ENCODE measurements at places on chromosomes 5 and 9.

GRCh38 chr9:113712053-113712452 lies 164.1 kb upstream of the ZNF618 start:
- no peak for DNase-seq

DNA sequence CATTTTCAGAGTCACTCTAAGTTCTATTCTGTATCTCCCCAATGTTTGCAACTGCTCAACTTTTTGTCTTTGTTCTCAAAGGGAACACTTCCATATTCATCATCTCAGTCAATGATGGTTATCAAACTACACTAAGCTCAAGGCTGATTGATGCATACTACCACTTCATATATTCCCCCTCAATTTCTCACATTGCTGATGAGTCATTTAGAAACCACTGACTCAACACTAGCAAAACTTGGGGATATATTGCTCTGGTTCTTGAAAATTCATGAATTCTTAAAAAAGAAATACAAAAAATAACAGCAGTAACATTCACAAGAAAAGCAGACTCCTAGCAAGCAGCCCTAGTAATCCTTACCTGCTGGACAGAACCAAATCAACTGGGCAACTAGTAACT lies 52.2 kb downstream of the ABHD17B start:
- DNase-seq: no peak

GRCh38 chr5:31442058-31442745 lies 89.7 kb downstream of the DROSHA start:
- DNase-seq: no peak

- no peak for DNase-seq
Measured at GRCh38 chr5:164060786-164061355, 555.5 kb downstream of the MAT2B start.

DNA sequence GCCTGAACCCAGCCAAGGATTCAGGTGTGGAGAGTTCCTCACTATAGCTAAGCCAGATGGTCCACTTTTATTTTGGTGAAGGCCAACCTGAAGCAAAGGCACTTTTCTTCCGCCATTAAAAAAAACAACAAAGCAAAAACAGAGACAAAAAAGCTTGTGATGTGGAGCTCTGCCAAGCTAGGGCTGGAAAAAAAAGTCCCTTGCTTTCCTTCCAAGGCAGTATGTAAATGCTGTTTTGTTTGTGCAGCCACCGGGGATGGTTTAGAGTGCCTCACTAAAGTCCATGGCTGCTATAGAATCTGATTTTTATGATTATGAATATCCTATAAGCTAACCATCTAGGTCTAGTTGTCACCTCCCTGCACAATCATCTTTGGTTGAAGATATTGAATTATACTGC lies 14.9 kb downstream of the MEGF10 start:
- DNase-seq: no peak

DNA sequence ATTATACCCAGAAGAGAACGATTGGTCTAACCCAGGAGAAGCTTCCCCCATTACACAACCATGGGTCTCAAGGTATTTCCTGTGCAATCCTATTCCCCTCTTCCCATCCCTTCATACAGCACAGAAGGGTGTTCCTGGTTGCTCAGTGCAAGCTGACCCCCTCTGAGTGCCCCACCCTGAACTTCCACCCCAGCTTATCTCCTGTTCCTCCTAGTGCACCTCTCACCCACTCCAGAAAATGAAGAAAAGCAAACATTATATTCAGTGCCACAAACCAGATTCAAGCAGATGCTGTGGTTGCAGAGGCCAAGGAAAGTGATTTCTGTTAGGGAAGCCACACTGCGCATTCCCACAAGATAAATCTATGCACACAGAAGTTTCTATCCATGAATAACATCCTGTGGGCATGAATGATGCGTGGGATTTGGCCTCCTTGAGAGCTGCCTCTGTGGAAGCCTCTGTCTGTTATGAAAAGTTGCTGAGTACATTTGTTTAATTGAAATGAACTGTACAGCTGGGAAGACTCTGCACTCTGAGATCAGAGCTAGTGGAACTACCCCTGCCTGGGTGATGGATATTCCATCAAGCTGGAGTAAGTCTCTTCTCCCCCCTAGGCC lies 2.2 kb upstream of the OR2S2 start:
- DNase-seq: no peak

GRCh38 chr5:6544561-6544935 lies 88.3 kb downstream of the NSUN2 start:
- DNase-seq: no peak

DNA sequence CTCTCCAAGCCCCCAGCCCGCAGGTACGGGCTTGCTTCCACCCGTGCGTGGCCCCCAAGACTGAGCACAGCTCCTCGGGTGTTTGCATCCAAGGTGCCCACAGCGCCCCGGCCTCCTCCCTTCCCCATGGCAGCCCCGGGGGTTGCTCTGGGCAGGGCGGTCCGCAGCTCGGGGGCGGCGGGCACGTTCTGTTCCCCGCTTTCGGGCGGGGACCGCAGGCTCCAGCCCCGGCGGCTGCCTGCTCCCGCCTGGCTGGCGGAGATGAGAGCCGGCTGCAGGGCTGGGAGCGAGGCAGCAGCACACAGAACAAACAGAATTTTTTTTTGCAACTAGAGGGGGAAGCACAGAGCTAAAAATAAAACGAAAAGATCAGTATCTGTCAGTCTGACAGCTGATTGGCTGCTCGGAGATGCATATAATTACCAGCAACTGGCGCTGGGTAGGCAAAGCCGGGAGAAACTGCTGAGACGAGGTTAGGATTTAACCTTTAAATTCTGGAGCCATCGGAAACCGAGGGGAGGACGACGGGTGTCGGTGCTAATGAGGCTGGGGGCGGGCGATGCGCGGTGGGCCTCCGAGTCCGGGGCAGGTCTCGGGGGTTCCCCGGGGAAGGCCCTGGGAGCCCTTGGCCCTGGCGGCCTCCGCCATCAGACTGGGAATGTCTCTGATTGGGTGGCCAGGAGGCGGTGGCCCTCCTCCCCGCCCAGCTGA lies 142.7 kb upstream of the IER5L start:
- DNase-seq: no peak

GRCh38 chr5:179876610-179876952 lies 18.0 kb upstream of the MRNIP start:
- no peak for DNase-seq

GRCh38 chr5:88813805-88814575 lies 69.0 kb downstream of the MEF2C start:
- no peak for DNase-seq

DNA sequence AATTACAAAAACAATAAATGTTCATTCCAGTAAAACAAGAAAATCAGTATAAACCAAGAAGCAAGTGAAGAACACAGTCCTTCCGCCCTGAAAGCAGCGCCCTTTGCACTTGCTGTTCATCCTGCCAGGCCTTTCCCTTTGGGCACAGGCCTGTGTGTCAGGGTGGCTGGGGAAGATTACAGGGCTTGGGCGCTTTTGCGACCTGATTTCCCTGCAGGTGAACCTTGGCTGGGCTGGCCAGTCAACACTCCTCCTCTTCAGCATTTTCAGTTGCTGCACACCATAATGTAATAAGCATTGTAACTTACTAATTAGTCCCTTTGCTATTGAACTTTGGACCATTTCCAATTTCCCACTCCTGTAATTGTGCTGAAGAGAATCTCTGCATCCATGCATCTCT lies 38.6 kb upstream of the TDRD7 start:
- no peak for DNase-seq

DNA sequence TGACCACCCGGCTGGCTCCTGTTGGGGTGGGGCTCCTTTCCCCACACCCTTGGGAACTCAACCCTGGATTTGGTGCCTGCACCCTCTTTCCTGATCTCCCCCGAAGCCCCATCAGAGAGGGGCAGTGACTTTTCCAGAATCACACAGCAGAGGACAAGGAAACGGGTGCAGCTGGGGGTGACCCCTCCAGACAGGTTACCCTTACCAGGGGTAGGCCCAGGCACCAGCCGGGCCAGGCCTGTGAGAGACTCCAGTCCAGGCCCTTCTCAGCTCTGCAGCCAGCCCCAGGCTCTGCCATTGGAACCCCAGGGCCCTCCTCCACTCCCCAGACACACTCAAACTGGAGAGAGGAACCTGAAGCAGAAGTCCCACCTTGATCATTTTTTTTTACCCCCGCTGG lies 19.0 kb upstream of the PHYHD1 start:
- no peak for DNase-seq

GRCh38 chr9:81848472-81848871 lies 79.8 kb upstream of the SPATA31D4 start:
- no peak for DNase-seq

DNA sequence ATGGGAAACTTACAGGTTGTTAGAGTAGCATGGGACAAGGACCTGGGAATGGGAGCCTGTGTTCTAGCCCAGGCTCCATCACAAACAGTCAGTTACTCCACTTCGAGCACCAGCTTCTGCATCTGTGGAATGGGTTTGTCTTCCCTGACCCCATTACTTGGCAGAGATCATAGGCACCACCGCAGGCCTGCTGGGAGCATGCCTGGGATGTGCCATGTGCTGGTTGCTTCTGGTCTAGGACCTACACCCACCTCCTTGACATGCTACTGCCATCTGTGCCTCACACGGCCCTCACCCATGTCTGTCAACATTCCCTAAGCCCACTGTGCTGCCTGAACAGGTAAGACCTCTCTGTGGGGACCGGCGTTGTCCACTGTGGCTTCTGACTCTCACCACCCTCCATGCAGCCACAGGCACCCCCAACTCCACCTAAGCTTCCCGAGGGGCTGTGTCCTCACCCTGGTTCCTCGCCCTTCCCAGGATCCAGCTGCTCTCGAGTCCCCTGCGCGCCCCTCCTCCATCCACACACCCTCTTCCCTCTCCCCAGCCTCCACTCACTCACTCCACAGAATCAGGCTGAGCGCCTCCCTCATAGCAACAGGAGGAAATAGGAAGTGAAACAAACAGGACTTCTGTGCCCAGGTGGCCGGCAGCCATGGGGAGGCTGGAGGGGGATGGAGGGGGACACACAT lies 85.9 kb upstream of the FAM120A start:
- DNase-seq: no peak

DNA sequence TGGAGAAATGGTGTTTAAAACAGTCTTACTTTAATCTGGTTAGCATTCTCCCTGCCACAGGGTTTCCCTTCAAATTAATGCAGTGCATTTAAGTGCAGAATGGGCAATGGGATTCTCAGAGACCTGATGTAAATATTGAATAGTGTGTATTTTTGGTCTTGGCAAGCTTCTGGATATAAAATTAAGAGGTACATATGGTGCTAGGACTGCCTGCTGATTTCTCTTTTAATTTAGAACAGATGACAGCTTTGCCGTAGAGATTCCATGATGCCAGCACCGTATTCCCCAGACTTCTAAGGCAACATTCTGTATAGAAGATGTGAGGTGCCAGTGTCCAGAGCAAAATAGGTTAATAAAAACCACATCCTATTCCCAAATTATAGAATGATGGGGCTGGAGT lies 1.9 kb downstream of the MTAP start:
- no peak for DNase-seq

DNA sequence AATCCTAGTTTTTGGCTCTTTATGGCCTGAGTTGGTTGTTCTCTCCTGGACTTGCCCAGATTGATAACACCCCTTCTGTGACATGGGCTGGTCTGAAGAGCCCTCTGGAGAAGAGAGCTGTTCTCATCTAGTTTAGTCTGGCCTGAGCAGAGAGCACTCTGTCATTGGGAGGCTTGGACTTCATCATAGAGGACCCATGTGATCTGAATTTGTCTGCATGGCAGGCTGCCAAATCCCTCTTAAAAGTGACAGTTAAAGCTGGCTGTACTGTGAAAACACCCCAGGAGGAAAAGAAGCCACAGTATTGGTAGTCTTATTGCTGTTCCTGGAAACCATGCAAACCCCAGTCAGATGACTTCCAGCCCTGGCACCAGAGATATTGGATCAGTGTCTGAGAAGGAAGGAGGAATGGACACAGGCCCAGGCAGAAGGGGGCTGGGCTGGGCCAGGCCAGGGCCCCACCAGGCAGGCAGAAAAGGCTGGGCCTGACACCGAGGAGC lies 3.7 kb upstream of the WDR31 start:
- peak; percentile 84 for DNase-seq

- no peak for DNase-seq
Measured at GRCh38 chr5:141430332-141431113, at the start of gene PCDHGA12. Gene PCDHGA12 (plus strand): TSS chr5:141430507. CDS start chr5:141430760, 253 bp downstream.

- DNase-seq: no peak
Measured at GRCh38 chr5:11803436-11803835, 100.8 kb downstream of the CTNND2 start.

GRCh38 chr5:168728546-168729211 lies 149.5 kb upstream of the PANK3 start:
- DNase-seq: no peak

- no peak for DNase-seq
Measured at GRCh38 chr5:136058039-136058971, 29.5 kb downstream of the TGFBI start.

DNA sequence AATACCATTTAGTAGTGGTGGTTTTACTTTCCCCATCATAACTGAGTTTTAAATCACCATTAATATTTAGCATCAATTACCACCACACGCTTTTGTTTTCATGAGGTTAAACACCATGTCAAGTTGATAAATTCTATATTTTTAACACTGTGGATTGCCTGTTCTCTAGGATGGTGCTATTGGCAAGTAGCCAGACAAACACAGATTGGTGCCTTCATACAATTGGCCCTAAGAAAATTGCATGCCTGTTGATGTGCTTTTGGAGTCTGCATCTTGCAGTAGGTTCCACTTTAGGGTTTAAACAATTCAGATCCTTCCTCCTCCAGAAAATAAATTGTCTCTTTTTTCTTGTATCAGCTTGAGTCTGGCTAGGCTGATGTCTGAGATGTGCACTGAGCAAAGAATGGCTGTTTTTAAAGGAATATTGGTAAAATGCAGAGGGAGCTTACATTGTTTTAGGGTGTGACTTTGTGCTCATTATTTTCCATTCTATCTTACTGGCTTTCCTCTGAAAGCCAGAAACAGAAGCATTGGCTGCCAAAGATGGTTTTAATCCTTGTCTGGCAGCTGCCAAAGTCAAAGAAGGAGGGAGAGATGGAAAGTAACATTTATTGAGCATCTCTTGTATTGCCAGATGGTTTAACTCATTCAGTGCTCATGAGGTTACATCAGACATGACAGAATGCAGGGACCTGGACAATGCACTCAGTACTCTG lies 19.6 kb upstream of the MAN2A1 start:
- DNase-seq: no peak

DNA sequence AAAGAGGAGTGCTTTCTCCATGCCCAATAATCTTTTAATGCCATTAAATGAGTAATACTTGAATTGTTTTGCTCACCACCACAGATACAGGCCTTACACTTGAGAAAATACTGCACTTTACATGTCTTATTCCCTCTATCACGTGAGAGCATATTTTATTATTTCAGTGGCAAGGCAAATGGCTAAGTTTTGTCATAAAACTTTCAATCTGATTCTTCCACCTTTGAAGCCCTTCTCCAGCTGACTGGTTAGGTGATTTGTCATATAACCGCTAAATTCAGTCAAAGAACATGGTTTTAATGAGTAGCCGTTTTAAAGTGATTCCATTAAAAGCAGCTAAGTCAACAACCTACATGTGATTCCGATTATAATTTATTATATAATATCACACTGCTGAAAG lies 43.8 kb downstream of the FAT2 start:
- no peak for DNase-seq

GRCh38 chr9:6931913-6932312 lies 174.1 kb downstream of the KDM4C start:
- no peak for DNase-seq

GRCh38 chr9:5336688-5337087 lies 3.0 kb downstream of the RLN1 start:
- DNase-seq: no peak
